ENCODE measurements at places on chromosomes 5 and 9.

GRCh38 chr9:117445631-117446030 is 30.8 kb upstream of the ASTN2 start:
- no peak for DNase-seq

GRCh38 chr9:75906531-75906930 is 16.1 kb downstream of the PCSK5 start:
- DNase-seq, result no peak

- no peak for DNase-seq
These were observed 3.2 kb downstream of the SGTB start for GRCh38 chr5:65718576-65719310.

GRCh38 chr9:110013064-110013463 is 194.9 kb downstream of the C9orf152 start:
- no peak for DNase-seq

DNA sequence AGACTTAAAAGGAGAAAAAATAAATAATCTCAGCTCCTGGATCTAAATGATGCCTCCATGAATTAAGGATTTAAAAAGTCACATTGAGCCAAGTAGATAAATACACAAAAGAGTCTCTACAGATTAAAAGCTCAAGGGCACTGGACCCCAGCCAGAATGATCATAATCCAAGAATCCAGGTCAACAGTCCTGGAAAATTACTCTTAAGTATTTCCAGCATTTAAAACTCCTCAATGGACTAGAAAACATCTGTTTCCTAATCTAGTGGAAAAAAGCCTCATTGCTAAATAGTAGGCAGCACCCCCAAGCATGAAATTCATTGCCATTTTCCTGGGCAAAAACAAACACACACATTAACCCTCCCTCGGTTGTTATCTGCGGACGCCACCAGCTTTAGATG is 96.8 kb downstream of the FRMD3 start:
- no peak for DNase-seq

DNA sequence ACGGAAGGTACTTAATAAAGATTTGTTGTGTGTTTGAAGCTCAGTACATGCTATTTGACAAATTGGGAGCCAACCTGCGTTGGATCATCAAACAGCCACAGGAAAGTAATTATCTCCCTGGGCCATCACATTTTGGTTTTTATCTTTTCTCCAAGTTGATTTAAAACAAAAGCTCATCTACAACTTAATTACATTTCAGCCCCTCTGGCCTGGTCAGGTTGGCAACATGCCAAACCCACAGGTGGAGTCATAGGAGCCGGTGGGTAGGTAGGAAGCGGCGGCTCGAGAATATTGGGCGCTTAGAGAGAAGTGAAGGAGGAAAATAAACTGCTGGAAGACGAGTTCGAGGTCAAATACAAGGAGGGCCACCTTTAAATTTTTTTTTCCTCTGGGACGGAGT is 64.9 kb upstream of the FANCC start:
- DNase-seq, result no peak

DNA sequence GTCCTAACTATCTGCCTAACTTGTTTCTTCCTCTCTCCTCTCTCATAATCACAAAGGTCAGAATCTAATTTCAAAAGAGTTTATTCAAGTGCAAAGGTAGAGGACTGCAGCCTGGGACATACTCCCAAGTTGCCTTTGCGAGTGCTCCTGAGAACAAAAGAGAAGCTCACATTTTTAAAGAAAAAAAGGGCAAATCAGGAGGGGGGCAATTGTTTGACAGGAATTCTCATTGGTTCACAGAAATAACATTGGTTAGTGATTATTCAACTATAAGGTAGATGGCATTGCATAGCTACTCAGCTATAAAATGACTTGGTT is 108.1 kb upstream of the RAI14 start:
- no peak for DNase-seq

DNA sequence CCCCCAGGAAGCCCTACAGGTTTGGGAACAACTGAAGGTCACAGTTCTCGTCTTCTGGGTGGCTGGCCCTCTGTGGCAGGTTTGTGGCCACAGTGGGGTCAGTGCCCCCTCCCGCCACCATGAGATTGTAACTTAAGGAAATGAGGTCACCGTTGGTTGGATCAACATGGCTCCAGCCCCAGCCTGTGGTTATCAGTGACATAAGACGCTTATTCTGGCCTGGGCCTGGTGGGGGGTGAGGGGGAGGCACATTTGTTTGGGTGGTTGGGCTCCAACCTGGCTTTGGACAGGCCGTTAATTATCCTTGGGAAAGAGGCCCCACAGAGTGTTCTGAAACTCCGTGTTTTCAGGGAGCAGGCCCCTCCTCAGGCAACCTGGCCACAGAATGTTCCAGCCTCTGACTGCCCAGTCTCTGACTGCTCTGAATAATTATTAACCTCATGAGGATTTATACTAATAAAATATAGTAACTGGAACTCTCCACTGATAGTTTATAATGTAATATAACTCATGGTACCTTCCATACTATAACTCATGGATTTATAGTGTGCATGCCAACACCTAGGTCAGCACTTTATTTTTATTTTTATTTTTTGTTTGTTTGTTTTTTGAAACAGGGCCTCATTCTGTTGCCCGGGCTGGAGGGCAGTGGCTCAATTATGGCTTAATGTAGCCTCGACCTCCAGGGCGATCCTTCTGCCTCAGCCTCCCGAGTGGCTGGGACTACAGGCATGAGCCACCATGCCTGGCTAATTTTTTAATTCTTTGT is 58.0 kb upstream of the RPL26L1 start:
- DNase-seq, result no peak

- no peak for DNase-seq
These were observed 410.4 kb upstream of the PTPRD start for GRCh38 chr9:11023201-11023600.

- no peak for DNase-seq
These were observed 82.8 kb upstream of the PDE4D start for GRCh38 chr5:59976342-59976741.

- no peak for DNase-seq
These were observed 352.6 kb upstream of the PANK3 start for GRCh38 chr5:168931638-168932345.

- no peak for DNase-seq
These were observed 29.5 kb downstream of the SLC35A4 start for GRCh38 chr5:140594169-140594568.

DNA sequence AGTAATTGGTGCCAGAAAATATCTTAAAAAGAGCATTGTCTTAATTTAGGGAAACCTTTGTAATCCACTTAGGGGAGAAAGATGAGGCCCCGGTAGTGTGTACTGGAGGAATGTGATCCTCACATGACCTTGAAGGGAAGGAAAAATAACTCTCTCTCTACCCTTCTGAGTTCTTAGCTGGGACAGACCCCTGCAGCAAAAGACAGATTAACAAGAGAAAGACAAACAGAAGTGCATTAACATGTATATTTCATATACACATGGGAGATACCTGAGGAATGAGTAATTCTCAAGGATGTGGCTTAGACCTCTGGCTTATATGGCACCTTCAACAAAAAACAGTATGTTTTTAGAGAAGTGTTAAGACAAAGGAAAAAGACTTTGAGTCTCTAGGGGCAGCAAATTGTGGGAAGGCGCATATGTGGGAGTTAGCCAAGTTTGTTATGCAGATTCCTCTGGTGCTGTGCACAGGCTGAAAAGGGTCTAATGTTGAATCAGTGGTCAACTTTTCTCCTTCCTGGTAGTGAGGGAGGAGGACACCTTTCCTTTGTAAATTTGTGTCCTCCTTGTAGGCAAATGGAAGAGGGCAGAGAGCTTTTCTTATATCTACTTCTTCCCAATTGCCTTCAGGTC is 138.8 kb downstream of the LRRC70 start:
- no peak for DNase-seq

DNA sequence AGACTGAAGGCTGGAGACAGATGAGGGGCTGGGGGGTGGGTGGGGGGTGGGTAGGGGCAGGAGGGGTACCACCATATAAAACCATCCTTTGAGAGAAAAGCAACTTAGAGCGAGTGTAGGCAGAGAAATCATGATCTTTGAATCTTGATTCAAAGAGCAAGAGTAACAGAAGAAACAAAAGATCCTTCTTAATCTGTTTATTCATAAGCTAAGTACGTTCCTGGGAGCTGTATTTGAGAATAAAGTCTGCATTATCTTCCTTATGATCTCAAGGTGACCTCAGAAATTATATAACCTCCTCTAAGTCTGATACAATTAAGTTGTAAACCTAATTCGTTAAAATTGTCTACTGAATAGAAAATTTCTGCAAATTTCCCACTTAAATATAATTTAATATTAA is 558.8 kb downstream of the NR2F1-AS1 start:
- DNase-seq, result no peak

GRCh38 chr5:72681781-72682180 is 134.7 kb upstream of the TNPO1 start:
- no peak for DNase-seq

DNA sequence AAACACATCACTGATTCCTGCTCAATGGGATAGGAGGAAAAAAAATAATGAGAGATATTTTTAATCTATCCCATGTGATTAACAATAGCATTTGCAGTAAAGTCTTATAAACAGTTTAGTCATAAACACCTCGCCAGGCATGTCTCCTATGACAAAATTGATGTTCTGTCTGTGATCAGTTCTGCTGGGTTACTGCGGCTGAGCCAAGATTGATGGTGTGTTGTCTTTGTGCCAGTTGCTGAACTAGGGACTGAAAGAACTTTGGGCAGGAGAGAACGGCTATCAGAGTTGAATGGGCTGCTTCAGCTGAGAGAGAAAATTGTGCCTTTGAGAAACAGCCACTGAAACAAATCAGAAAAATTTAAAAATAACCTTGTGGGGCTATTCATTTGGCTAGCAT is 37.3 kb upstream of the MAMDC2 start:
- no peak for DNase-seq

- no peak for DNase-seq
These were observed 29.2 kb upstream of the RXRA start for GRCh38 chr9:134297083-134297410.

- DNase-seq, result no peak
These were observed 29.0 kb downstream of the PITX1 start for GRCh38 chr5:135005076-135005475.

- DNase-seq, result no peak
These were observed 161.9 kb downstream of the ALDH1A1 start for GRCh38 chr9:72790989-72791388.

DNA sequence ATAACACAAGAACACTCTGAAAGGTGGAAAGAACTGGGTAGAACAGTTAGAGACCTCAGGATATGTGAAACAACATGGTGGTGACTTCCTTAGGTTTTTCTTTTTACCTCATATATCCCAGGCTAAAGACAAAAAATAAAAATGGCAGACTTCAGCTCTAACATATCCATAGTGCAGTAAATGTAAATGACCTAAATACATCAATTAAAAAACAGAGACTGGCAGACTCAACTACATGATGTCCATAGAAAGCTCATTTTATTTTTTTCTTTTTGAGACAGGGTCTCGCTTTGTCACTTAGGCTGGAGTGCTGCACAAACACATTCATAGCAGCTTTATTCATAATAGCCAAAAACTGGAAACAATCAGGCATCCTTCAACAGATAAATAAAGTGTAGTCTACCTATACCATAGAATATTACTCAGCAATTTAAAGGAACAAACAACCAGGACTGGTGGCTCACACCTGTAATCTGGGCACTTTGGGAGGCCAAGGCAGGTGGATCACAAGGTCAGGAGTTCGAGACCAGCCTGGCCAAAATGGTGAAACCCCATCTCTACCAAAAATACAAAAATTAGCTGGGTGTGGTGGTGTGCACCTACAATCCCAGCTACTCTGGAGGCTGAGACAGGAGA is 4.8 kb downstream of the C5orf15 start:
- no peak for DNase-seq

GRCh38 chr5:132017316-132017715 is 5.9 kb upstream of the ACSL6 start:
- peak; percentile 32 for DNase-seq

DNA sequence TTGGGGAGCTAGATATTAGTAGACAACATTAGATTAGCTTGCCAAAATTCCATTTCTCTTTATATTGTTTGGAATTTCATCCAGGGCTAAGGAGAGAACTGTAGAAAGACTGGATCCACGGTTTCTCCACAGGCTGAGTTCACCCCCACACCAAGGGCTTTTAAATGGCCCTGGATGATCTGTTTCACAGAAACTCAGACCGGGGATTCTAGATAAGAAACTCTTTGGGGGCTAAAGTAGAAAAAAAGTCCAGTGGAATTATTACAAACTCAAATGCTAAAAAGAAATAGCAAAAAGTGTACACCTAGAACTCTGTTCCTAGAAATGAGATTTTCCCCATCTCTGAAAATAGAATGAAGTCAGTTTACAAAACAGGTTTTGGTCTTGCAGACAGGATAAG is 80.9 kb downstream of the SUSD1 start:
- DNase-seq, result no peak

- no peak for DNase-seq
These were observed 30.2 kb upstream of the HSPA9 start for GRCh38 chr5:138605254-138605972.

DNA sequence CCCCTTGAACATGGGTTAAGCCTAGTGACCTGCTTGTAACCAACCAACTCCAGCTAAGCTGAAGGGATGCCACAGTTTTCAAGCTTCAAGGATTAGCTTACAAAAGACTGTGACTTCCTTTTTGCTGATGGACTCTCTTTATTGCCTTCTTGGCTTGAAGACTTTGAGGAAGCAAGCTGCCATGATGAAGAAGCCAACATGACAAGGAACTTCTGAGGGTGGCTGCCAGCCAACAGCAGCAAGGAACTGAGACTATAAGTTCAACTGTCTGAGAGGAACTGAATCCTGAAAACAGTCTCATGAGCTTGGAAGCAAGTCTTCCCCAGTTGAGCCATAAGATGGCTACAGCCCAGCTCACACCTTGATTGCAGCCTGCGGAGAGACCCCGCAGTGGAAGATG is 116.1 kb upstream of the TAF11L2 start:
- DNase-seq, result peak; percentile 41

DNA sequence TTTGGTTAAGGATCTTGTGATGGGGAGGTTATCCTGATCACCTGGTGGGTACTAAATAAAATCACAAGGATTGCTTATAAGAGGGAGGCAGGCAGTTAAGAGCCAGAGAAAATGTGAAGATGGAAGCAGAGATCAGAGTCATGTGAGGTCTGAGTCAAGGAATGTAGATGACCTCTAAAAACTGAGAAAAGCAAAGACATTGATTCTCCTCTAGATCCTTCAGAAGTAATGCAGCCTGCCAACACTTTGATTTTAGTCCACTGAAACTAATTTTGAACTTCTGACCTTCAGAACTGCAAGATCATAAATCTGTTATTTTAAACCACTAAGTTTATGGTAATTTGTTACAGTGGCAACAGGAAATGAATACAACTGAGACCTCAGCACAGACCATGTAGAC is 499.0 kb downstream of the GADD45G start:
- no peak for DNase-seq

DNA sequence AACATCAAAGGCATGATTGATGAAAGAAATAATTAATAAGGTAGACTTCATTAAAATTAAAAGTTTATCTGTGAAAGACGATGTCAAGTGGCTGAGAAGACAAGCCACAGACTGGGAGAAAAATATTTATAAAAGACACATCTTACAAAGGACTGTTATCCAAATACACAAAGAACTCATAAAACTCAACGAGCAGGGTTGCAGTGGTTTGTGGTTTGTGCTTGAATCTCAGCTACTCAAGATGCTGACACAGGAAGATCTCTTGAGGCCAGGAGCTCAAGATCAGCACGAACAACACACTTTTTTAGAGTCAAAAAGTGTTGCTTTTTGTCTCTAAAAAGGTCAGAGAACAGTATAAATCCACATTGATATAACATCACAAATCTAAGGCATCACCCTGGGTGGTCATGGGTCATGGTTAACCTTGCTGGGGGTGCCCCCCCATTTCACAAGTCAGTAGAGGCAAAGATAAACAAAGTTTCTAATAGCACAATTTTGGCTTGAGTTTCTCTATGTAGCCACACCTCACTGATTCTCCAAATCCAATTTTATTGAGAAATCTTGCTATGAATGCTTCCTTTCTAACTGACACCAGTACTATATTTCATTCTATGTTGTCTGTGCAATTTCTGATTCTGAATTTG is 342.9 kb upstream of the RPS23 start:
- no peak for DNase-seq
